Caki2 (cell line): ENCODE measurements at places on chromosomes 13 and 19. TPM values are rescaled to one million over a fixed set of nuclear protein-coding genes. Genes with fewer than 3 reads are reported as not detected.

F2RL3 gene
- total RNA-seq, result 2.3 and 5.0 TPM in 2 replicates

GRCh38 chr19:18308051-18308947 lies 14.6 kb downstream of the LSM4 start:
- DNase-seq, result no peak

DNA sequence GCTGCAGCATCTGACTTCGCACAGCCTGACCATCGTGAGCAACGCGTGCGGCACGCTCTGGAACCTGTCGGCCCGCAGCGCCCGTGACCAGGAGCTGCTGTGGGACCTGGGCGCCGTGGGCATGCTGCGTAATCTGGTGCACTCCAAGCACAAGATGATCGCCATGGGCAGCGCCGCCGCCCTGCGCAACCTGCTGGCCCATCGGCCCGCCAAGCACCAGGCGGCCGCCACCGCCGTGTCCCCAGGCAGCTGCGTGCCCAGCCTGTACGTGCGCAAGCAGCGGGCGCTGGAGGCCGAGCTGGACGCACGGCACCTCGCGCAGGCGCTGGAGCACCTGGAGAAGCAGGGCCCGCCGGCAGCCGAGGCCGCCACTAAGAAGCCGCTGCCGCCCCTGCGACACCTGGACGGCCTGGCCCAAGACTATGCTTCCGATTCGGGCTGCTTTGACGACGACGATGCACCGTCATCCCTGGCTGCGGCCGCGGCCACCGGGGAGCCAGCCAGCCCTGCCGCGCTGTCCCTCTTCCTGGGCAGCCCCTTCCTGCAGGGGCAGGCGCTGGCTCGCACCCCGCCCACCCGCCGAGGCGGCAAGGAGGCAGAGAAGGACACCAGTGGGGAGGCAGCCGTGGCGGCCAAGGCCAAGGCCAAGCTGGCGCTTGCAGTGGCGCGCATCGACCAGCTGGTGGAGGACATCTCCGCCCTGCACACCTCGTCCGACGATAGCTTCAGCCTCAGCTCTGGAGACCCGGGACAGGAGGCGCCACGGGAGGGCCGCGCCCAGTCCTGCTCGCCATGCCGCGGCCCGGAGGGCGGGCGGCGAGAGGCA lies 13.6 kb downstream of the C19orf25 start:
- DNase-seq, result no peak

NRTN gene
- total RNA-seq, result 15.0 and 16.7 TPM in 2 replicates

DNA sequence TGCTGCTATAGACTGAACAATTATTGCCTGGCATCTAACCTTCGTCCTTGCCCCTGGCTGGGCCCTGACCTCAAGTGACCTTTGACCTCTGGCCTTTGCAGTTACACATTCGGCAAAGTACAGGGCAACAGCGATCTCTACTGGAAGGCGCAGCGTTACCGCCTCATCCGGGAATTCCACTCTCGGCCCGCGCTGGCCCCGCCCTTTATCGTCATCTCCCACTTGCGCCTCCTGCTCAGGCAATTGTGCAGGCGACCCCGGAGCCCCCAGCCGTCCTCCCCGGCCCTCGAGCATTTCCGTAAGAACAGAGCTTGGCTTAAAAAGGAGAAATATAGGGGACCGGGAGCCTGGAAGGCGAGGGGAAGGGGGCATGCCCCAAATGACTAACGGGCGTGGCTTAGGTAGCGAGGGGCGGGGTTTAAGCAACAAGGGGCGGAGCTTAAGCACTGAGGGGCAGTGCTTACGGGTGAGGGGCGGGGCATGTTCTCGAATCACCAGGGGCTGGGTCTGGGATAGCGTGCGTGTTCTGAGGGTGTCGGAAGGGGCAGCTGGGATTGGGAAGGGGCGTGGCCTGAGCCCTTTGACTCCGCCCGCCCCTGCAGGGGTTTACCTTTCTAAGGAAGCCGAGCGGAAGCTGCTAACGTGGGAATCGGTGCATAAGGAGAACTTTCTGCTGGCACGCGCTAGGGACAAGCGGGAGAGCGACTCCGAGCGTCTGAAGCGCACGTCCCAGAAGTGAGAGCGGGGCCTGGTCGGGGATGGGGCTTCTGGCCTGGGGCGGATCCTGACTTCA lies 52.7 kb downstream of the TRPM4 start:
- DNase-seq, result no peak

CEACAM4 gene
- not detected in 2 replicates for total RNA-seq

- DNase-seq, result no peak
Observed at GRCh38 chr13:46712524-46712923, 84.4 kb downstream of the ESD start.

TLE2 gene
- 3.9 TPM in 1 of 2 replicates, not detected in the other for total RNA-seq

- DNase-seq, result no peak
Observed at GRCh38 chr13:104796581-104796980, 1730.4 kb upstream of the SLC10A2 start.

- no peak for DNase-seq
Observed at GRCh38 chr13:20109037-20109436, 51.8 kb downstream of the GJA3 start.

GRCh38 chr19:32614916-32615315 lies 33.9 kb downstream of the PDCD5 start:
- DNase-seq, result no peak

GNA15 gene
- total RNA-seq, result not detected in 2 replicates

DNA sequence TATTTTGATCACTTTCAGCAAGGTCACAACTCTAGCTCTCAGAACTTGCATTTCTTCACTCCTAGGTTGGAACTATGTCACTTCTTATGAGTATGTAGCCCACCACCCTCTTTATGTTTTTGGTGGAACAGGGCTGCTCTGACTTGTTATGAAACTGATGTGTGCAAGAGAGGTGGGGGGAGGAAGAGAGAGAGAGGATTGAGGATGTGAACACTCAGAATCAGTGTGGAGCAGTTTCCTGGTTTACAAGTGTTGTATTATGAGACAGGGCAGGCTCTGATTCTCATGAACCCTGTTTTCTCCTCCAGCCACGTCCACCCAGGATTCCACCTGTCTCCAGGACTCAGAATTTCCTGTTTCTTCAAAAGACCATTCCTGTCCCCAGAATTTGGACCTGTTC lies 16.1 kb downstream of the ZNF317 start:
- no peak for DNase-seq

DNA sequence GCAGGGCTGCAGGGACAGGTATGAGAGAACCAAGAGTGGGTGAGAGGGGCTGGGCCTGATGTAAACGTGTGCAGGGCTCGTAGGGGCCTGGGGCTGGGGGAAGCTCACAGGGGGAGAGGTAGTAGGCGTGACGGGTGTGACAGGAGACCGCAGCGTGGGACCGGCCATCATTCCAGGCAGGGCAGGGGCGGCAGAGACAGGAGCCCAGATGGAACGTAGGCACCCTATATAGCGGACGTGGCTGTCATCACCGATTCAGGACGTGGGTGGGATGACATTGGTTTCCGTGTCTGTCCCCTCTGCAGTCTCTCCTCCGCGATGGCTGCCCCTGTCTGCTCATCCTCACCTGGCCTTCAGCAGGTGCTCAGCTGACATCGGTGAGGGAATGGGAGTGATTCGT lies 48.4 kb downstream of the IER2 start:
- DNase-seq, result no peak

- no peak for DNase-seq
Observed at GRCh38 chr19:2315818-2316353, 7.9 kb upstream of the LINGO3 start.

DNA sequence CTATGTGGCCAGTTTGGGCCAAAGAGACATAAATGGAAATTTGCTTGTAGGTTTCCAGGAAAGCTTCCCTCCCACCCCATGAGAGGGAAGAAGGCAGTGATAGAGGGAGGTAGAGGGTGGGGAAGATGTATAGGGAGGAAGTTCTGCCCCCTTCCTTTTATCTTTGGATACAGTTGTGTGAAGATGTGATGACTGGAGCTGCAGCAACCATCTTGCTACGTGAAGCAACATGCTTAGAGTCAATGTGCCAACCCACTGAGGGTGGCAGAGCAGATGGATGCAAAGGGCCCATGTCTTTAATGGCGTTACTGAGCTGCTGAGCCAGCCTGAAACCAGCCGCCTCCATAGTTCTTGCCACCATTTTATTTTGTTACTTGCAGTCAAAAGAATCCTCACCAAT lies 10.7 kb downstream of the VSIG10L start:
- no peak for DNase-seq

GRCh38 chr19:19259741-19260140 lies 13.4 kb downstream of the TM6SF2 start:
- DNase-seq, result peak; percentile 32

DNA sequence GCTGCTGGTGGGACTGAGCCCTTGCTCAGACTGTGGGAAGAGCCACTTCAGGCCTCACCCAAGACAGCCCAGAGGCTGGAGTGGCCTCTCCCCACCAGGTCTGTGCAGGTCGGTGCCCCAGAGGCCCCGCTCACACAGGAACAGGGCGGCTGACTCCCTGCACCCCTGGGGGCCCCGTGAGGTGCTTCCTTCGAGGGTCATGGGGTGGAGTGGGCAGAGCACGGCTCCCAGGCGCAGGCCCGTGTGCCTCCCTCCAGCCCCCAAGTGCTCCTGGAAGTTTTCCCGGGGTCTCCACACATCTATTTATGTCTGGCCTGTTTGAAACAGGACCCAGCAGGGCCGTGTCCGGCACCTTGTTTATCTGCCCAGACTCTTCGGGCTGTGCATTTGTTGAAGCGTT lies 9.5 kb upstream of the TMEM255B start:
- no peak for DNase-seq

DNA sequence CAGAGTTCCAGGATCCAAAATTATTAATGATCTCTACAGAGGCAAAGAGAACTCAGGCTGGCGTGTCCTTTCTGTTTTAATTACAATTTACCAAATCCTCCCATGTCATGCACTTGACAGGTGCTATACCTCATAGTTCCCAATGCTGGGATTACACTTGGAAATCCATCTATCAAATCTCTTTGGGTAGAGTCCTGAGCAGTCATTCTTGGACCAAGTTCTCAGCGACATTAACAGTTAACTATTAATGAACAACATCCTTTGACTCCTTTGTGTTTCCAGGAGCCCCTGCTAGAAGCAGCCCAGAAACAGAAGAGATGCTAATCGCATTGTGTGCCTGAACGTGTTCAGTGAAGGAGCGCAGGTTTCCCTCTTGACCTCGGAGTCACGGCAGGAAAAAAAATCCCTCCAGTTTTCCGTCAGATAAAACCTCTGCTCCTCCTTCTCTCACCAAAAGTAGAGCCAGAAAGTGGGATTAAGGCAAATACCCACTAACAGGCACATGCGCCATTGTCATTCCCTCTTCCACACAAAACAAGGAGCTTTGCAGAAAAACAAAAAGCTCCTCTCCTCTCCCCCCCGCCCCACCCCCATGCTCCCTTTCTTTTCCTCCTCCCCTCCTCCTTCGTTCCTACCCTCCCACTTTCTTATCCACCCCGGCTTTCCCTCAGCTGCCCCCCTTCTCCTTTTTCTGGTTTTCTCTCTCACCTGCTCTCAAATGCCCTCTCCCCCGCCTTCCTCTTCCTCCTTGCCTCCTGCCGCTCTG lies 224.7 kb downstream of the ZIC5 start:
- no peak for DNase-seq

DNA sequence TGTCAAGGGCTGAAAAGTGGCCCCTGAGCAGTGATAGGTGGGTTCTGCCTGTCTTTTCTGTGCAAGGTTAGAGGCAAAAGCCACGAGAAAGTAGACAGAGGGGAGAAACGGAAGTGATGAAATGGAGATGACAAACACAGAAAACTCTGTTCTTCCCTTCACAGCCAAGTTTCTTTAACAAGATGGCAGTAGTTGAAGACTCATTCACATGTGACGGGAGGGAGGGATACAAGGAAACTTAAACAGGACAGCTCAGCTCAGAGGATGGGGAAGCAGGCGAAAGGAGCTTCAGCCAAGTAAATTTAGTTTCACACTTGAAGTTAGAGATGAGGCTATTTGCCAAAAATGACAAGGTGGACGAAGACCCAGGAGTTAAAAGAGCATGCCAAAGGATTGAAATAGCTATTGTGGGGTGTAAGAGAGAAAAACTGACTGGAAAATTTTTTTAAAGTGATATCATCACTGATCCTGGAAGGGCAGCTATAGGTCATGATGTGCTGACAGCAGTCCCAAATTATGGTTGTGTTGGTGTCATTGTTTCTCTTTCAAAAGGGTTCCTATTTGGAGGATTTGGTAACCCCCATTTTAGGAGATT lies 347.9 kb downstream of the EFNB2 start:
- DNase-seq, result no peak

ZNF345 gene
- 0.17 and 0.67 TPM in 2 replicates for total RNA-seq

DNA sequence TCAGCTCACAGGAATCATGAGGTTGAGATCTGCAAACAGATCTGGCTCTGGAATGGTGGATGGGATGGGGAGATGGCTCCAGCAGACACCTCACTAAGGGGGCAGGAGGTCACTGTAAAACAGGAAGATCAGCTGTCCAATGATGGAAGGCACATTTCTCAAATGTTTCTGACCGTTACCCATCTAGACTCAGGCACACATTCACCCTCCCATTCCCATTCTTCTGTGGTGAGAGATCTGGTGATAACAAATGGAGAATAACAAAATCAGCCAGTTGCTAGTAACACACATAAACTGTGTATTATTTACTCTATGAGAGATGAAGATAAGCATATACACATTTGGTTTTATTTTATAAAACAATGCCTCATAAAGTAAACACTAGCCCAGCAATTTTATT lies 235.9 kb downstream of the TSHZ3 start:
- DNase-seq, result no peak

DIAPH3 gene
- 8.5 and 9.3 TPM in 2 replicates for total RNA-seq

DNA sequence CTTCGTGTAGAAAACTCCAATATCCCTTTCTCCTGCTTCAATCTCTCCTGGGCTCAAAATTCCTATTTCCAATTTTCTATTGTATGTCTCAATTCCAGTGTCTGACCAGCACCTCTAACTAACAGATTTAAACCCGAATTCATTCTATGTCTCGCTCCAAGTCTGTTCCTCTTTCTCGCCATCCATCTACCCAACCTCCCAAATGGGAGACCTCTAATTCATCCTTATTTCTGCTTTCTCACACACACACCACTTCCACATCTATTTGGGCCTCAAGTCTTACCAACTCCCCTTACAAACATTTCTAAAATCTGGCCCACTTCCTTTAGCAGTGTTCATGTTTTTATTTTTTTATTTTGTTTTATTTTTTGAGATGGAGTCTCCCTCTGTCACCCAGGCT lies 53.3 kb downstream of the MBD3L2B start:
- DNase-seq, result no peak

DNA sequence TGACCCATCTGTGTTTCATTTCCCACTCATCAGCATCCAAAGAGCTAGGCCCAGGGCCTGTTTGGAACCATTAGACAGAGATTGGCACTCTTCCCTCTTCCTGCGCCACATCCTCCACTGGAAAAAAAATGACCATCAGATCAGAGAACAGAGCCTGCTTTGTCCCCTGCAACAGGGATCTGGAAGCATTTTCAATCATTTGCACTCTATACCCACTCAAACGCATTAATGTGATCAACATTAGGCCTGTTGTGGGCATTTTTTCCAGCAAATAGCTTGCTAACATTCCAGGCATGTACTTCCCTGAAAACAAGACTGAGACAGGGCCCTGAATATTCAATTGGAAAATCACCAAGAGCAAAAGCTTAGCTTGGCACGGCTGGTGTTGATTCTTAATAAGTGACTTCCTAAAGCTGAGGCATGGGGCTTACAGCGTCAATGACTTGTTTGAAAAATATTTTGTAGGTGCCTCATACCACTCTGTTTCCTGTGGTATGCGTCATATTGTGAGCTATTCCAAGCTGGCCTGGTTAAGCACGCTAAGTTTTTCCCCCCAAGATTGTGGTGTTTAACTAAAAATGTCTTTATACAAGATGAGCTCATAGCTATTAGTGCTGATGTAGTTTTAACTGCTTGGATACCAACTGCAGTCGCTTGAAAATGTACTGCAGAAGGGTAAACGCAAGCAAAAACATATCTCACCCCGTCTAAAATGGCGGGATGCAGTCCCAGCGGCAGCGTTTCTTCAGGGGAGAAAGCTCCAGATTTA lies 404.4 kb downstream of the SPRY2 start:
- peak; percentile 96 for DNase-seq

ALG11 gene
- total RNA-seq, result 3.7 and 4.3 TPM in 2 replicates

- DNase-seq, result peak; percentile 51
Observed at GRCh38 chr19:5627395-5627904, 4.6 kb downstream of the SAFB start.
